Adrenal gland (tissue), 19 donors: ENCODE measurements at places on chromosomes 1 and 21. TPM values are rescaled to one million over a fixed set of nuclear protein-coding genes. Genes with fewer than 3 reads are reported as not detected.

DNA sequence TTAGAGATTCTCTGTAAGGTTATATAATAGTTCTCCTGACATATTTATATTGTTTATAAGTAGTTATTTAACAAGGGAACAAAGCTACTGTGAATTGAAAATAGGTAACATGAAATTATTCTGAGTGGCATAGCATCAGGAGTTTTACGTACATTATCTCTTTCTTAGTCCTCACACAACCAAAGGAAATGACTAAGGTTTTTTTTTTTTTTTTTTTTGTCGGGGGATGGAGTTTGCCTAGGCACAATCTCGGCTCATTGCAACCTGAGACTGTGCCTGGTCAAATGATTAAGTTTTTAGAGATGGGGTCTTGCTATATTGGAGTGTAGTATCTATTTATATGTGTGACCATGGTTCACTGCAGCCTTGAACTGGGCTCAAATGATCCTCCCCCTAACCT lies 24.9 kb downstream of the TMED5 start:
- no peaks in the 10 kb centered on the region for H3K4me1 ChIP-seq
- peaks cover 56% of the 10 kb centered on the region for H3K36me3 ChIP-seq
- no peaks in the 10 kb centered on the region for H3K27me3 ChIP-seq
- no peak overlapping the region for H3K27ac ChIP-seq

GRCh38 chr1:224922404-224923164 lies 6.9 kb upstream of the DNAH14 start:
- H3K36me3 ChIP-seq = no peaks in the 10 kb centered on the region
- H3K4me3 ChIP-seq = no peak overlapping the region
- peak; percentile 21 for DNase-seq
- H3K27me3 ChIP-seq = no peaks in the 10 kb centered on the region
- no peaks in the 10 kb centered on the region for H3K4me1 ChIP-seq

- H3K27me3 ChIP-seq = no peaks in the 10 kb centered on the region
- no peak overlapping the region for H3K27ac ChIP-seq
- DNase-seq = no peak
- H3K4me3 ChIP-seq = no peak overlapping the region
- H3K36me3 ChIP-seq = no peaks in the 10 kb centered on the region
Measured at GRCh38 chr21:42988236-42988965, 14.0 kb downstream of the PKNOX1 start.

- no peak overlapping the region for H3K27ac ChIP-seq
- peak; percentile 52 for DNase-seq
- peaks cover 32% of the 10 kb centered on the region for H3K4me1 ChIP-seq
- H3K36me3 ChIP-seq = no peaks in the 10 kb centered on the region
- H3K27me3 ChIP-seq = no peaks in the 10 kb centered on the region
- H3K4me3 ChIP-seq = no peak overlapping the region
Measured at GRCh38 chr1:151371370-151372057, 991 bp downstream of the SELENBP1 start.

GRCh38 chr1:224054012-224054411 lies 59.9 kb upstream of the FBXO28 start:
- no peaks in the 10 kb centered on the region for H3K27me3 ChIP-seq
- DNase-seq = no peak
- no peaks in the 10 kb centered on the region for H3K4me1 ChIP-seq
- H3K36me3 ChIP-seq = no peaks in the 10 kb centered on the region
- no peak overlapping the region for H3K4me3 ChIP-seq
- H3K27ac ChIP-seq = no peak overlapping the region

- H3K4me1 ChIP-seq = peaks cover 36% of the 10 kb centered on the region
- H3K4me3 ChIP-seq = peak overlapping the region; percentile 29
- no peak for DNase-seq
- peak overlapping the region; percentile 56 for H3K27ac ChIP-seq
- no peaks in the 10 kb centered on the region for H3K36me3 ChIP-seq
- no peaks in the 10 kb centered on the region for H3K27me3 ChIP-seq
Measured at GRCh38 chr1:78045563-78045925, 222 bp upstream of the GIPC2 start.

- H3K27me3 ChIP-seq = no peaks in the 10 kb centered on the region
- no peaks in the 10 kb centered on the region for H3K4me1 ChIP-seq
- H3K36me3 ChIP-seq = no peaks in the 10 kb centered on the region
- no peak overlapping the region for H3K4me3 ChIP-seq
- H3K27ac ChIP-seq = no peak overlapping the region
- no peak for DNase-seq
Measured at GRCh38 chr1:196255762-196256161, 352.5 kb downstream of the KCNT2 start.

LMX1A gene
- not detected for total RNA-seq

RAVER2 gene
- total RNA-seq = 12.4 TPM

KIAA0040 gene
- 15.0 TPM for total RNA-seq

CD5L gene
- not detected for total RNA-seq
